ENCODE measurements at places on chromosomes 5 and 9. TPM values are rescaled to one million over a fixed set of nuclear protein-coding genes. Genes with fewer than 3 reads are reported as not detected.

GRCh38 chr5:149284501-149284900 lies 12.8 kb downstream of the AFAP1L1 start:
- no peak for DNase-seq

DNA sequence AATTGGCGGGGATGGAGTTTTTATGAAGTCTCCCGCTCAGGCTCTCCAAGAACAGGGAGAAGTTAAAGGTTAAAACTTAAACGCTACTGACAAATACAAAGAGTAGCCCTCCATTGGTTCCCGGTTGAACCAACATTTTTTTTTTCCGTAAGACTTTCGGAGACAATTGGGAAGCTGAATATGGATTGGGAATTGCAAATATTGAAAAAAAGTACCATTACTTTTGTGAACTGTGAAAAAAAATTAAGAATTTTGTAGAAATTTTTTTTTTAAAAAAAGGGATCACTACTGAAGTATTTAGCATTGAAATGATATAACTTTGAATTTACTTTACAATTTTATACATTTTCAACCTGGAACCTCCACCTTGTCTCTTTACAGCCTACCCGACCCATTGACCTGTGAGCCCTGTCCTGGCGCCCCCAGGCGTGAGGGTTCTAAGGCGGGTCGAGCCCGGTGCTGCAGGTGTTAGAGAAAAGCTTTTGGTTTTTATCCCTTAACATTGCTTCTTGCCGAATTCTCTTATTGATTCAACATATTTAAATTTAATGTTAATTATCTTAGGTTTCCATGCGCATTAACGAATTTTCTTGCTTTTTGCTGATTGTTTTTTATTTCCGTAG lies 448 bp upstream of the ZNF782 start:
- DNase-seq = no peak

GRCh38 chr5:29150840-29151239 lies 2042.6 kb upstream of the CDH6 start:
- DNase-seq = no peak

- DNase-seq = no peak
Observed at GRCh38 chr5:52864884-52865283, 77.2 kb downstream of the ITGA1 start.

GRCh38 chr5:80149161-80149609 lies 106.7 kb downstream of the SERINC5 start:
- DNase-seq = no peak

- DNase-seq = no peak
Observed at GRCh38 chr5:140840978-140841962, at the start of gene PCDHA8. PCDHA8 (plus strand) TSS chr5:140841187; CDS start chr5:140841322, 135 bp downstream.

Gene NADK2
- total RNA-seq = 17.8 TPM

Gene TMEM215
- total RNA-seq = not detected

Data from activated T-helper 2 cell treated with anti-CD3 and anti-CD28 coated beads, Interferon-gamma antibody, Interleukin-2, Interleukin-4, amounts not matched to agents 10 μg/mL and 5 μg/mL and 100 μg/mL, durations not matched to agents 14 hours and 24 hours and 36 hours (primary cell).